Ovary (tissue), 10 donors: ENCODE measurements at places on chromosomes 3 and 15.

GRCh38 chr3:50587806-50588758 lies 18.8 kb downstream of the HEMK1 start:
- DNase-seq, result no peak

- no peak for DNase-seq
Observed at GRCh38 chr15:34126522-34126921, 24.6 kb downstream of the PGBD4 start.

GRCh38 chr15:68683026-68683425 lies 104.2 kb downstream of the CORO2B start:
- DNase-seq, result peak; percentile 7

GRCh38 chr15:74388363-74388951 lies 21.0 kb upstream of the CYP11A1 start:
- DNase-seq, result no peak

- DNase-seq, result no peak
Observed at GRCh38 chr3:100496711-100497261, 4.4 kb downstream of the TMEM45A start.

DNA sequence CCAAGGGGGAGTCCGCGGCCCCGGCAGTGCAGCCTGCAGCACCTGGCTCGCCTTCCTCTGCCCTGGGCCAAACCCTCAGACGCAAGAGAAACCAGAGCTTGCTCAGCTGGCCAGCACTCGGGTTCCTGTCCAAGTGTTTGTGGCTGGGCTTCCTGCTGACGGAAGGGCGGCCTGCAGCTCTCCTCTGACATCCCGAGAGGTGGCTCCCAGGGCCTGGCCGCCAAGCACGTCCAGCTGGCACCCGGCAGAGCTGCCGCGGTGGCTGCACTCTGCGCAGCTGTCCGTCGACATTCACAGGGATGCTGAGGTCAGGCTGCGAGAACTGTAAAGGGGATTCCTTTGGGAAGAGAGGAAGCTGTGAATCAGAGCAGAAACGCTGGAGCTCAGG lies 85.6 kb downstream of the CPN2 start:
- DNase-seq, result peak; percentile 92

DNA sequence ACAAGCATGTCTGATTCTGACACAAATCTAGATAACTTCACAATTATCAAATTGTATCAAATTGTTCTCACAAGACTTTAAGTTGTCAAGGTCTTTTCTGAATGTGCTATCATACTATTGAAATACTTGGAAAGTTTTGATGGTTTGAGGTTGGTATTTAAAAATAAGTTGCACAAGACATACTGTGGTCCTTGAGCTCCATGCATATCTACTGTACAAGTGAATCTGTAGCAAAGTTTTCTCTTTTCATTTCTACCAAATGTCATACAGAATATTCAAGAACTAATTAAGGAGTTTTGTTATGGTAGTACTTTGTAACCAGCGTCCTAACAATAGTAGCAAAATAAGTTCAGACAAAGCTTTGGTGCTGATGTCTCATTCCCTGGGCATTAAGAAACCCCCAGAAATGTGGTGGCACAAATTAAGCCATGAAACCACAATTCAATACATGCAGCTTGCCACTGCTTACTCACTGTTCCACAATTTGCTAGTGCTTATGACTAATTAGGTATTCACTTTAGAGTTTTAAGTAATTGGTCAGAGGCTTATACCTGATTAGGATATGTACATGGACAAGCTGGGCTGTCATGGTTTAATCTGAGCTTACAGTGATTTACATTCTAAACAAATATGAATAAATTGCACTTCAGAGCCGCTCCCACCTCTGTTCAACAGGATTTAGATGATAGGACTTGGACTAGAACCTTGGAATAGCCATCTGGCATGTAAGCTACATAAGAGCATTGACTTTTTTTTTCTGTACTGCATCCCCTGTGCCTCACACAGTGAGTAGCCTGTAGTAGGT lies 8.8 kb downstream of the TBC1D23 start:
- DNase-seq, result no peak

GRCh38 chr3:126441256-126441880 lies 34.3 kb downstream of the ZXDC start:
- DNase-seq, result peak; percentile 12

GRCh38 chr3:39445927-39446326 lies 21.6 kb upstream of the MOBP start:
- DNase-seq, result no peak

GRCh38 chr3:58563386-58564035 lies 13.7 kb downstream of the FAM107A start:
- no peak for DNase-seq

DNA sequence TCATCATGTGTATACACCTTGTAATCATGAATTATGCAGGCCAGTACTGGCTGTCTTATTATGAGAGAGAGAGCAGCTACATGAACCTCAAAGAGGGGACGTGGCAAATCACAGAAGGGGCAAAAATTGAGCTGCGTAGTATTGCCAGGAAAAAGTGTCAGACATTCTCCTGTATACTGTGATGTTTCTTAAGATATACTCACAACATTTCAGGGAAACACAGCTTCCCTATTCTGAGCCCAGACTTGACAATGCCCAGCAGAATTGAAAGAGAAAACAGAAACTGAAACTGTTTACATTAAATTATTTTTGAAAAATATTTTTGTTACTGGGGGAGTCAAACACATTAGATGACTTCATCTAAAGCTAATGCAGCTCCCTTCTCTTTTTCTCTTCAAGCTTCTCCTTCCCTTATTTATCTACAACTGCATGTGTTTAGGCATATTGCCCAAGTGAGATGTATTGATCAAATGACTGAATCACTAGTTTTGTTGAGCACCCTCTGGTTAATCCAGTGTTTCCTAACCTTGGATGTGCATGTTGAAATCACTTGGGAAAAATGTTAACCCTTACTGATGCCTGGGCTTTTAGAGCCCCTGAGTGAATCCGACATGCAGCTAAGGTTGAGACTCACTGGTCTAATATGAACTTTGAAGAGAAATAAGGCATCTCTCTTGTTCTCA lies 39.5 kb downstream of the CADPS start:
- DNase-seq, result no peak

GRCh38 chr15:51878446-51879386 lies 49.3 kb downstream of the TMOD3 start:
- no peak for DNase-seq

DNA sequence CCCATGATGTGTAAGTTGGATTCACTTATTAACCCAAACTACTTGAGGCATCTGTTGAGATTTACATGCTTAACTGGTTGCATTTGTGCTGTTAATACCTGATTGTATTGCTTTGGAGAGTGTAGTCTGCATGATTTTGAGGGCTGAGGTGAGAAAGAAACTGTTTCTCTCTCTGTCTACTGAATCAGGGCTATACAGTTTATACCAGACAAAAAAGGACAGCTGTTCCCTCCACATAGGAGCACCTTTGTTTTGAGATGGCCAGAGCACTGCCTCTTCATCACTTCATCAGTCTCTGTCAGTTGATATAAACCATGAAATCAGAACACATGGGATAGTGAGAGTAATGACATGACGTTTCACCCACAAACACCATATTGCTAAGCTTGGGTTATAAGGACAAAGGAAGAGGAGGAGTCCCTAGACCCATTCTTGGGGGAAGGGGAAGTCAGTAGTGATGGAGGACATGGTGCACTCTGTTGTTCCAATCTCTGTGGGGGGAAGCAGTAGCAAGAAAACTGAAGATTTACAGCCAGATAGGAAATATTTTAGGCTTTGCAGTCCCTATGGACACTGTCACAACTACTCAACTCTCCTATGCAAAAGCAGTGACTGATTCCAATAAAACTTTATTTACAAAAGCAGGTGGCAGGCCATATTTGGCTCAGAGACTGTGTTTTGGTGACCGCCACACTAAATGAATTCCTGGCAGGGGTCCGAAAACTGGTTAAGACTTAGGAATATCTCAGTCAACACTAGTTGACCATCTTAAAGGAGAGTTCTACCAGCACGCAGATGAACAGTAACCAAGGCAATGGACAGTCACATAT lies 123.9 kb upstream of the NR2E3 start:
- DNase-seq, result no peak

DNA sequence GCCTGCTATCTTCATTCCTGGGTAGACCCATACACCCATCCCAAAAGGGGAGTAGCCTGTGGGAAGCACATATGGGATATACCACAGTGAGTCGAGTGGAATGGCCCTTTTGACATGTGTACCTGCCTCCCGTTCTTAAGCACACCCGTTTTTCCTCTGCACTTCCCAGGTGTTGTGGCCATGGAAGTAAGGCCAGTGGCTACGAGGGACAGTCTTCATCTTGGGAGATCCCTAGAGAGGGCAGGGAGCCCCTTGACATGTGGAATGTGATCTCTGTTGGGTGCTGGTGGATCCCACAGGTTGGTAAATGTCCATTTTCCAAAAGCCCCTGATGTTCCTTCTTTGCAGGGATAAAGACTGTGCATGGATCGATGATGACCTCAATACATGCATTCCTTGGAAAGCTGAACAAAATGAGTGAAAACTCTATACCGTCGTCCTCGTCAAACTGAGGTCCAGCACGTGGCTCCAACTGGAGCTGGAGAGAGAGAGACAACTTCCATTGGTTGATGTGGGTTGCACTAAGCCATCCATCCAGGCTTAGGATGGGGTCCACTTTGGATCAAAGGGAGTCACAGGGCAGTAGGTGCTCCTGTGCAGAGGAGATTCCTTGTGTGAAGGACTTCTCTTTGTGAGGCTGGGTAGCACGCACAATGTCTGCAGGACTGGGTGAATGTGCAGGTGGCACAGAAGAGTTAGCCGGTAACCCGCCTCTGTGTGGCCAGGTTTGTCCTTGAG lies 136.8 kb downstream of the SNRPN start:
- DNase-seq, result no peak

GRCh38 chr3:67335813-67336212 lies 318.6 kb downstream of the SUCLG2 start:
- DNase-seq, result no peak

DNA sequence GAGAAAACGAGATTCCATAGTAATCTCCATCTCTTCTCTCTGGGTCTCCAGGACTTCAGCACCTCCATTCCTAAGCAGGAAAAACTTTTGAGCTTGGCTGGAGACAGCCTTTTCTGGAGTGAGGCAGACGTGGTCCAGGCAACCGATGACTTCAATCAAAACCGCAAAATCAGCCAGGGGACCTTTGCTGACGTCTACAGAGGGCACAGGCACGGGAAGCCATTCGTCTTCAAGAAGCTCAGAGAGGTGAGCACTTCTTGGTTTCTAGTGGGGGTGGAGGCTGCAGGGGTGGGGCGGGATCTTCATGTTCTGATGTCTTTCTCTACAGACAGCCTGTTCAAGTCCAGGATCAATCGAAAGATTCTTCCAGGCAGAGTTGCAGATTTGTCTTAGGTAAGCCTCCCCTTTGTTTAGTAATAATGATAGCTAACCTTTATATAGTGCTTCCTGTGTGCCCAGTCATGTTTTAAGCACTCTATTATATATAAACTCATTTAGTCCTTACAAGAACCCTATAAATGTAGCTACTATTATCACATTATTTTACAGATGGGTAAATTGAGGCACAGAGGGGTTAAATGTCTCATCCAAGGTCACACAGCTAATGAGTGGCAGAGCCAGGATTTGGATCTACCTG lies 35.0 kb upstream of the TATDN2 start:
- no peak for DNase-seq

- DNase-seq, result no peak
Observed at GRCh38 chr3:9673082-9673481, 23.8 kb downstream of the MTMR14 start.

- no peak for DNase-seq
Observed at GRCh38 chr3:97673357-97673997, 91.1 kb upstream of the ARL6 start.

DNA sequence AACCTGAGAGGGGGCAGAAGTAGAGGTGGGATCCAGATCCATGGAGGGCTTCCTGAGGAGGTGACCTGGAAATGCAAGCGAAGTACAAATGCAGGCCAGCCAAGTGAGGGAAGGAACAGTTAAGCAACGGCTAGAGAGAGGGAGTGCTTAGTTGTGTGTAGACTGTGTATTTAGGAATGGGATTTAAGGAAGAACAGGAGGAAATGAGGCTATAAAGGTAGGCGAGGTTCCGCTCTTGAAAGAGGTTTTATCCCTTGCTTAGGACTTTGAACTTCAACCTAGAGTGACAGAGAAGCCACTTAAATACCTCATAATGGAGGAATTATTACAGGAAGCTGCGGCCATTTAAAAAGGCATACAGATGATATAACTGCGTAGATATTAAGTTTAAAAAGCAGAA lies 295.1 kb downstream of the THSD4 start:
- no peak for DNase-seq

- DNase-seq, result no peak
Observed at GRCh38 chr3:117281371-117281770, 571.8 kb downstream of the TUSC7 start.

DNA sequence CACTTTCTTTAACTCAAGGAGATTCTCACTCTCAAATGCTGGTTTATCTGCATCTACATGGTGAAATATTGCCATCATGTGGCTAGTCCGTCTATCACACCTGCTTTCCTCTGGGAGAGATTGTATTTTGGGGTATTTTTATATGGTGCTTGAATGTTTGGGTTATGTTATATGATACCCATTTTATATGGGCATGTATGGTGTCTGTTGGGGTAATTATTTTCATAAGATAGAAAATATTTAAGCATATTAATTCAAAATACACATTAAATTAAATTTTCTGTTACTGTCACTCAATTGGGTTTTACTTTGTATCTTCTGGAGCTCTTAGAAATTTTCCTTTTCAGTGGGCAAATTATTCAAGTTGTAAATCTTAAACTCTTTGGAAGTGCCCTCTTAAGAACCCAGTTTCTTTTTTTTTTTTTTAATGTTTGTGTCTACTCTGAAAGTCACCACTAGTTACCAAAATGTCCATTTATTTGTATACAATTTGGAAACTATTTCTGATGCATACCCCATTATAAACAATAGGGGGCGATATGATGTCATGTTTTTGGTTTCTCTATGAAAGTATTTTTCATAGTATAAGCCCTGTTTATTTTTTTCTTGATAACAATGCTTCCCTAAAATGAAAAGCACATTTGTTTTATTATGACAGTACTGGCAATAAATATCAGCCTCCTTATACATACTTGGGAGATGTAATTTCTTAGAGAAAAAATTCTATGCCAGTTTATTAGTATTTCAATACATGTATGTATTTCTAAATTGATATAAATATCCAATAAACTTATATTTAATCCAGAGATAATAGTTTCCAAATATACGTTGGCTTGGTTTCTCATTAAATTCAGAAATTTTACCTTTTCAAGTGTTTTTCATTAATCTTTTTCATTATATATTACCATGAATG lies 36.1 kb upstream of the PLSCR5 start:
- no peak for DNase-seq

GRCh38 chr15:75731248-75732151 lies 18.9 kb upstream of the CSPG4 start:
- peak; percentile 69 for DNase-seq
